ENCODE measurements at places on chromosomes 3 and 15. TPM values are rescaled to one million over a fixed set of nuclear protein-coding genes. Genes with fewer than 3 reads are reported as not detected.

The NOX5 gene
- 0.25 TPM for total RNA-seq

The ZNF717 gene
- total RNA-seq: 15.4 TPM

The TMEM158 gene
- 375 TPM for total RNA-seq

The SLC27A2 gene
- total RNA-seq: 0.22 TPM

The MINDY2 gene
- total RNA-seq: 23.6 TPM

The ACP3 gene
- 27.1 TPM for total RNA-seq

The BOC gene
- 16.6 TPM for total RNA-seq

The BCL2A1 gene
- total RNA-seq: 4.9 TPM

The SLC22A14 gene
- not detected for total RNA-seq

The ARL13B gene
- total RNA-seq: 16.0 TPM

The ZBTB20 gene
- total RNA-seq: 17.4 TPM

The CCR5 gene
- total RNA-seq: not detected

The TFG gene
- total RNA-seq: 87.4 TPM

The SYNPR gene
- total RNA-seq: not detected

The CLDN1 gene
- total RNA-seq: 0.55 TPM

The OR5K4 gene
- total RNA-seq: not detected

The SKOR1 gene
- total RNA-seq: 0.12 TPM

The SEMA6D gene
- total RNA-seq: 4.5 TPM

The CCR4 gene
- not detected for total RNA-seq

The SPINK8 gene
- not detected for total RNA-seq

The MUC20 gene
- total RNA-seq: 0.22 TPM

The GABRA5 gene
- 0.50 TPM for total RNA-seq

The ZKSCAN7 gene
- total RNA-seq: 7.4 TPM

The PLA2G4E gene
- total RNA-seq: not detected

The GOLGA8S gene
- total RNA-seq: under 0.01 TPM

The CCNB2 gene
- total RNA-seq: 21.4 TPM

The MGA gene
- 42.0 TPM for total RNA-seq

The SLC12A1 gene
- not detected for total RNA-seq

The GXYLT2 gene
- total RNA-seq: 16.1 TPM

The IQCH gene
- 7.0 TPM for total RNA-seq

The PARP16 gene
- total RNA-seq: 1.5 TPM

The MITF gene
- total RNA-seq: 23.7 TPM

The A4GNT gene
- total RNA-seq: not detected

The ZNF660 gene
- 1.7 TPM for total RNA-seq

The WNT5A gene
- 4.4 TPM for total RNA-seq

The ALDH1L1 gene
- total RNA-seq: 0.25 TPM

The GATA2 gene
- total RNA-seq: 5.6 TPM

The IQCF5 gene
- total RNA-seq: not detected

The VEPH1 gene
- total RNA-seq: 56.1 TPM

The SERPINI1 gene
- total RNA-seq: 1.4 TPM

The ADAMTS17 gene
- total RNA-seq: 0.11 TPM

The BFSP2 gene
- not detected for total RNA-seq

The EPHA6 gene
- 0.22 TPM for total RNA-seq

The OCA2 gene
- not detected for total RNA-seq

The SI gene
- not detected for total RNA-seq

The MASP1 gene
- 56.8 TPM for total RNA-seq

The GALNT15 gene
- 3.4 TPM for total RNA-seq

The SEMA4B gene
- 16.2 TPM for total RNA-seq

The LMCD1 gene
- 35.6 TPM for total RNA-seq

The SLC25A36 gene
- 90.5 TPM for total RNA-seq

The MCTP2 gene
- total RNA-seq: 4.1 TPM

The DBR1 gene
- total RNA-seq: 21.5 TPM

The APH1B gene
- 20.4 TPM for total RNA-seq

The DOCK3 gene
- 0.12 TPM for total RNA-seq

The LMAN1L gene
- total RNA-seq: not detected

The KIF15 gene
- 7.4 TPM for total RNA-seq

The CFAP100 gene
- not detected for total RNA-seq

The MAP3K13 gene
- total RNA-seq: 18.4 TPM

The CCR9 gene
- total RNA-seq: not detected
